ENCODE measurements at places on chromosomes 7 and 10.

DNA sequence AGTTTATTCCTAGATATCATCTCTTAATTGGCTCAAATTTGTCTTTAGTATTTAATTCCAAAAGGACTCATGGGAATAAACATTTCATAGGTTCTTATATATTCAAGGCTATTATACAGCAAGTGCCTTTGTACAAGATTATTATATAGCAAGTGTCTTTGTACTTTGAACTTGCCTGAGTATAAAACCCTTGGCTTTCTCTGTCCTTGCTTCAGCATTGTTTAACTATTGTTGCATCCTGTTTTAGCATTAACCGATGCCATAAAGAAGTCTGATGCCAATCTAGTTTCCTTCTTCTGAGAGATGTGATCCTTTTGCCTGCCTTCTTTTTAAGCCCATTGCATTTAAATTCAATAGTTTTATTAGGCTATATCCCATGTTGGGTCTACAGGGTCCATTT is 270.0 kb downstream of the NEBL start:
- no peak for DNase-seq

DNA sequence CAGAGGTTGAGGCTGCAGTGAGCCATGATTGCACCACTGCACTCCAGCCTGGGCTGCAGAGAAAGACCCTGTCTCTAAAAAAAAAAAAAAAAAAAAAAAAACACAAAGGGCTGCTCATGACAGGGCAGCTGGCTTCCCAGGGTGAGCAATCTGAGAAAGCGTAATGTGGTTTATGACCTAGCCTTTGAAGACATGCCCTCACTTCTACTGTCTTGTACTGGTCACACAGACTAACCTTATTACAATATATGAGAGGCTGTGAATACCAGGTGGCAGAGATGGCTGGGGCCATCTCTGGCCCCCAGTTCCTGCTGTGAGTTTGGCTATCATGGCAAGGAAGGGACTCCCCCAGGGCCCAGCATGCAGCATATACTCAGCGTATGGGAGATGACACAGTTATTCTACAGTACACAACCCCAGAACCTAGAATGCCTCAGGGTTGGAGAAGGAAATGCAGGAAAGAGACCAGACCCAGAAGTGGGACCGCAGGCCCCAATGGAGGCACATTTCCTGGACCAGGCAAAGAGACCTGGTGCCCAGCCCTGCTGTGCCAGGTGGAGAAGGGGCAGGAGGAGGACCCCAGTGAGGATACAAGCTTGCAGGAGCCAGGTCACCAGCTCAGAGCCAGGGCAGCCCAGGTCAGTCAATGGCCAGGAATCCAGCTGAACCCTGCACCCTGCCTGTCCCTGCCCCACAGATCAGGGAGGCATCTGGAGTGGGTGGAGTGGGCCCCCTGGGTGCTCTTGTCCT is 26.3 kb downstream of the NPTX2 start:
- no peak for DNase-seq

DNA sequence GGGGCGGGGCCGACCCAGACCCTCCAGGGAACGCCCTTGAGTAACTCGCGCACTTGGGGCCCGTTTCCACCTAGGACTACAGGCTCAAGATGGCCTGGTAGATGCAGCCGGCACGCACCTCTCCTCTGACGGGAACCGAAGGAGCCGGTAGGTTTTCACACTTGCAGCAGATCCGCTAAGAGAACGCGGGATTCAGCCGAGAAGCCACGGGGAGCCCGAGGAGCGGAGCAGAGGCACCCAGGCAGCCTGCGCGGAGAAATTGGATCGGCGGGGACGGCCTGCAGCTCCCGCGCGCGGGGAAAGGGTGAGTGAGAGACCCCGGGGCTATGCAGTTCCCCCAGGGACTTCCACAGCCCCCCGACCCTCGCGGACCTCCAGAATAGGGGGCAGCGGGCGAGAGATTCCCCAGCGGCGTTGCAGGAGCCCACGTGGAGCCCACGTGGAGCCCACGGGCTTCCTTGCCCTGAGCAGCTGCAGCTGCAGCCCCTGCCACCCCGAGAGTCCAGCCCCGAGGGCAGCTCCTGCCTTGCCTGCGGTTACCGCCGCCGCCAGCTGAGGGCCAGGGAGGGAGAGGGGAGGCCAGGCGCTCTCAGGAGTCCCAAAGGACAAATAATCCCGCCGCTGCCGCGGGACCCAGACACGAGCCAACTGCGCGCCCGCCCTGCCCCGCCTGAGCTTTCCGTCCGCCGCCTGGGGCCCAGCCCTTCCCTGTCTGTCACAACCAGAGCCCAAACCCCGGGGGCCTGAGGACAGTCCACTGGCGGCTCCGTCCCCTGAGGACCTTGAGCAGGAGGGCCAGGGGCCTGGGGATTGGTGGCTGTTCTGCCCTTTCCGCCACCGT is 13.1 kb downstream of the IFT22 start:
- DNase-seq = no peak

GRCh38 chr7:20113427-20114027 is 103.7 kb downstream of the MACC1 start:
- DNase-seq = no peak

DNA sequence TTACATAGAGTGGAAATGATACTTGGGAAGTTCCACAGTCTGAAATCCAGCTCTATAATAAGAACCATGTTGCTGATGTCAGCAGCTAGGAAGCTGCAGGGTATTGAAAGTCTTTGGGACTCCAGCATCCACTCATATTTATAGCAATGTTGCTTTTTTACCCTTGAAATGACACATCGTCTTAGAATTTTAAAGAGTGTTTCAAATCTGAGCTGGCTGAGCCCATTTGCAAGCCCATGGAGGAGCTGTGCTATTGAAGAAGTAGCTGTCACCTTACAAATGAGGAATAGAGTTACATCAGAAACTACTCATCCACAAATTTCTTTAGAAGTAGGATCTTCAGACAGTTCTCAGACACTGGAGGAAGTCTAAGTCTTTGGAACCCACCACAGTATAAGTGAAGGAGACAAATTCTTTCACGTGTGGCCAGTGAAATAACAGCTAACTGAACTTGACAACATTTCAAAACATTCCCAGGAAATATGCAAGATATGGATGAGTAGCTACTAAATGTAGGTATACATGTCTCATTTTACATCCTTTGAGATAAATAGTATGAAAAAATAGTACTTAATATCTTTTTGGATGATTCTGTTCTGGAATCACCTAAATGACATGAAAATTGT is 203.6 kb downstream of the ZNF365 start:
- DNase-seq = no peak

GRCh38 chr7:117278040-117278439 is 44.8 kb downstream of the WNT2 start:
- DNase-seq = no peak

GRCh38 chr10:133616371-133617130 is 10.0 kb downstream of the FRG2B start:
- no peak for DNase-seq

GRCh38 chr10:77877441-77878344 is 48.9 kb downstream of the DLG5 start:
- no peak for DNase-seq

DNA sequence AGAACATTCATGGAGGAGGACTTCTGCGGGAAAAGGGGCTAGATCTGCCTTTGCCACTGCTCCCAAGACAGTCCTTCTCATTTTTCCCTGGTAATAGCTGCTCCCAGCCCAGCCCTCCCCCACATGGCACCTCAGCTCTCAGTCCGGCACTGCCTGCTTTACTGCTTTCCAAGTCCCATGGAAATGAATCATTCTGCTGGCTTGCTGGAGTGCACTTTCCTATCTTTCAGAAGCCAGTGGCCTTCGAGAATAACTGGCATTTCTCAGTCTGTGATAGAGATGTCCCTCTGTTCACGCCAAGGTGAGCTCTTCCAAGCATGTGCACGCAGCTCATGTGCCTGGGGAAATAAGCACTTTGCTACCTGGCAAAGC is 61.4 kb downstream of the SYPL1 start:
- DNase-seq = no peak

DNA sequence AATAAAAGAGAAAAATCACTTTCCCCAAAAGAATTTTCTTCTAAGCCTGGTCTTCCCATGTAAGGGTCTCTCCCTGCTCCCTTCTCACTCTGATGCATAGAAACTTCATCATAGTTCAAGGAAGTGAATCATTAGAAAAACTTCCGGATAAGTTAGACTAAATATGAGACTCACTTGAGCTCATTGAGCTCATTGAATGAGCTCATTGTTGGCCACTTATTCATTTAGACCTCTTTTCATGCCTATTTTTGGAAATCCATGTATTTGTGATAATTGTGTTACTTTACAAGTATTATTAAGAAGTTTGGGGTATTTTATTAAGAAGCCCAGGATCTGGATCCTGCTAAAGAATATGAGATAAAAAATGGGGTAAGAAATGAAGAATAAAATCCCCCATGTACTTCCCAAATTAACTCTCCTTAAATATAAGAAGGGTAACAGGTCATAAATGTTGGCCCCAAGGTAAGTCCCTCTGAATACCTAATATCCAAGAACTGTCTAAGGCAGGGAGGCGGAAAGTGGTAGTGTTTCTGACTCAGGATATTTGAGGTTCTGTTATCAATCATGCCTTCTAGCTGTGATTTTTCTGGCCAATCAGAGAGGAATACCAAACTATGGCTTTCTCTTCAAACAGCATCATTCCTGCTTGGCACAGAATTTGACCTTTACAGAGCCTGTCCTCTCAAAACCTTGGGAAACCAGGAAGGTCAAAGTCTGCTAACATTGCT is 236.5 kb upstream of the PTN start:
- no peak for DNase-seq

DNA sequence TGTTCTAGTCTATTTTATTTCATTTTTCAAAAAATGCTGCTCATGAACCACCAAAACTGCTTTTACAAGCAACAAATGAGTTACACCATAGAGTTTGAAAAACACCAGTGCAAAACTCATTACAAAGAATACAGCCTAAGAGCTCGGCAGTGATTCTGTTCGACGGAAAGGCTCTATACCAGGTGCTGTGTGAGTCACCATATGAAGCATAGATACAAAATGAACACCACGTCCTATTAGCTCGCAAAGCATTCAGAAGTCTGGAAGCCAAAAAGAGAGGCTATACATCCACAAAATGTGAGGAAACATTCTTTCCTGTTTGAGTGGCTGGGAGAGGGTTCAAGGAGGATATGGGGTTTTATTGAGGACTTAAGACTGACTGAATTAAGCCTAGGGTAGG is 136.1 kb downstream of the ATE1 start:
- no peak for DNase-seq

- DNase-seq = no peak
These were observed 55.0 kb upstream of the VWDE start for GRCh38 chr7:12458520-12459131.

DNA sequence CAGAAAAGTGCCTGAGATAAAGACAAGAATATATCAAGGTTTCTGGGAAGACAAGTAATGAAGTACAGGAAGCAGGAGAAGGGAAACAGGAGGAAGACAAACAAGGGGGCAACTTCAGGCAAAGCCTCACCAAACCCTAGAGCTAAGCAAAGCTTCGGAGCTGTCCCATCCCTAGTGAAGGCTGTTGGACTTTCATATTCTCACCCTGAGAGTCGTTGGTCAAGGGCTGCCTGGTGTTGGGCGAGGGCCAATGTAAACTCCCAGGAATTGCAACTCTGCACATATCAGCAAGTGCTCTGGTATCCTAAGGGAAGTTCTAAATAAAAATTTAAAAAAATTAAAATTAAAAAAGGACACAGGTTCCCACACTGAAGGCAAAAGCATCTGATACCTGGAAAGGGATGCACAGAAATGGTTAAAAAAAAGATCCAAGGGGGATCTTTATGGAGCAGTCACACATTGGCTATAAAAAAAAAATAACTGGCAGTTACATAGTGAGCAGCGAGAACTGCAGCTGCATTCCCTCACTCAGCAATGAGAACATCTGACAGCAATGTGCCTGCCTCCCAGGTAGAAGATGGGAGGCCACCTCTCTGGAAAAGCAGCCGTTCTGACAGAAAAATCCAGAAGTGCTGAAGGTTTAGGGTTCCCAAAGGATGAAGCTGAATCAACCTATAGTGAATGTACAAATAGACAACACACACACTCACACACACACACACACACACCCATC is 304.7 kb downstream of the WDR11 start:
- DNase-seq = no peak

DNA sequence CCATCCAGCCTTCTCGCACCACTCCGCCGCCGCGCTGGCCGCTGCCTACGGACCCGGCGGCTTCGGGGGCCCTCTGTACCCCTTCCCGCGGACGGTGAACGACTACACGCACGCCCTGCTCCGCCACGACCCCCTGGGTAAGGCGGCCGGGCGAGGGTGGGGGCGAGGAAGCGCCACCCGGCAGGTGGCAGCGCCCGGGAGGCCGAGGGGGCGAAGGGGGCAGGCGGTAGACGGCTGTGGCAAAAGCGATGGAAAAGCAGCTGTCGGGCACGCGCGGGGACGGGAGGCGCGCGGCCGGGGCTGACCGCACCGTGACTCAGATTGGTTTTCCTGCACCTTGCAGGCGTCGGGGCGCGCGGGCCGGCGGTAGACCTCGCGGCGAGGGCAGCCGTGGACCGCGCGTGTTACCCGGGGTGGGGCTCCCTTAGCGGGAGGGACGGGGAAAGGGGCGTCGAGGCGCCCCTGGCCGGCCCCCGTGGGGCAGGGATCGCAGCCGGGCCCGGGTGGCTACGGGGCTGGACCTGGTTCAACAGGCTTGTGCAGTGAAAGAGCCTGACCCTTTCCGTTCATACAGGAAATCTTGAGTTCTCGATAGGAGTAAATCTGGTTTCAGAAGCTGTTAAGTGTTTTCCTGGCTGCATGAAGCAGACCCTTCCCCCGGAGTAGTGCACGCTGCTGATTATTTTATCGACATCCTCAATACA is 608 bp downstream of the HHEX start:
- peak; percentile 95 for DNase-seq

DNA sequence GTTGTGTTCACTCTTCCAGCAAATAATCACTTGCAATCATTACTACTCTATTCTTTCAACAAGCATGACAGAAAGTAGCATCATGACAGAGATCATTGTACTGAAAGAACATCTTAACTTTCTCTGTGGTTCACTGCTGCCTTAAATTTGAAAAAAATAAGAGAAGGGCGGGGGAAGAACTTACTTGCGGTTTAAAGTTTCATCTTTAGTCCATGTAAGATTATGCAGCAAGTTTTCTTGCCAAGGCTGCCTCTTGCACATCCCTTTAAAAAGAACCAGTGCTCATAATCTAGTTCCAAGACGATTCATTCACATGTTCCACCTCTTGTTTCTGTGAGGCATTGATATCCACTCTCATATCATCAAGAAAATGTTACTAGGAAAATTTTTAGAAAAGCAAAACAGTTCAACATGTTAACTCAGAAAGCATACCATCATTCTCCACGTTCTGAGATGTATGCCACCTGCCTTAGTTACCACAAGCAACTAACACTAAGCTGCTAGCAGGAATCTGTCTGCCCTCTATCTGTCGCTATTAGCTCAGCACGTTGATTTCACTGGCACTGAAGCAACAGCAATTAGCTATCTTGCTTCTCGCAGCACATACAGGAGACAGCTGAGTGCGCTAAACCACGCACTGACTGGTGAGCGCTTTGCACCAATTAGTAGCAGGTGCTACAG is at the start of gene PCDH15:
Gene PCDH15 (minus strand): TSS at position 491 of the 681 bp plus-strand sequence. CDS start 136,969 bp downstream, outside the sequence.
- DNase-seq = no peak

- no peak for DNase-seq
These were observed 12.8 kb downstream of the MDFIC start for GRCh38 chr7:114934713-114935112.

All from GDM1 (cell line).